Activated CD8-positive, alpha-beta memory T cell treated with anti-CD3 and anti-CD28 coated beads for 4 hours (primary cell): ENCODE measurements at places on chromosomes 12 and 14.

- DNase-seq: no peak
These were observed 40.9 kb upstream of the SMUG1 start for GRCh38 chr12:54229624-54230212.

DNA sequence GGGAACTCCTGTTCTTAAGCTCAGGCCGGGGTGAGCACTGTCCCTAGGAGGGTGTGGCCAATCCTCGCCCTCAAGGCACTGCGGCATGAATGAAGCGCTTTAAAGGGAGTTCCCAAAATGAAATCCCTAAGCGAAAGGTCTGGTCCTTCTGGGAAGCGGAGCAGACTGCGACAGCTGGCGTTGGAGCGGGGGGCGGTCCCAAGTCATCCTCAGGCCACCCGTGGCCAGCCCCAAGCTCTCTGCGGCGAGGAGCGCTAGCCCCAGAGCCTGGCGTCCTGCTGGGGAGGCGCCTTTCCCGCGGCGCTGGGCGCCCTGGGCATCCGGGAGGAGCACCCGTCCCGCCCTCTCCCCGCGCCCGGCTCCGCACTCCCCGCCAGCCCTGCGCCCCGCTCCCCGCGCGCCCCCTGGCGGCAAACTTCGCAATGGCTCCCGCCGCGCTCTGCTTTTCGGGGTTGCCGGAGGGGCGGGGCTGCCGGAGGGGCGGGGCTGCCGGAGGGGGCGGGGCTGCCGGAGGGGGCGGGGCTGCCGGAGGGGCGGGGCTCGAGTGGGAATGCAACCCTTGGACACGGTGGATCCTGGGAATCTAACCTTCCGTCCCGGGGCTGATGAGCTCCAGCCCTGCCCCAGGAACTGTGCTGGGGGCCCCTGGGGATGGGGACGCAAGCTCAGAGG is 25.4 kb downstream of the ZBTB42 start:
- DNase-seq: peak; percentile 87

DNA sequence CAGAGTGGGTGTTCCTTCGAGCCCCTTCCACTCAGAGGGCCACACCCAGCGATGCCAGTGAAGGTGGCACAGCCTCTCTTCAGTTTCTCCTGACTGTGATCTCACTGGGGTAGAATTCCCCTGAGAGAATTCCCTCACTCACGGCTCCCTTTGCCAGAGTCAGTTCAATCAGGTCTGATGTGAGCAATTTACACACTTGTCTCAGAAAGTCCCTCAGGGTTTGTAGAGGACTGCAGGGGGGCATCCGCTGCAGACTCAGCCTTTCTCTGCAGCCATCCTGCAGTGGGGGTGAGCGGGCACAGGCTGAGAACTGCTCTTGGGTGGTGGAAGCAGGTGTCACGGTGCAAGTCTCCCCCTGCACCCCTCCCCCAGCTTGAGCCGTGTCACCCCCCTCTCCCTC is 205.4 kb upstream of the PRMT8 start:
- DNase-seq: no peak

GRCh38 chr14:51188566-51189185 is 51.4 kb upstream of the TMX1 start:
- no peak for DNase-seq
